Endodermal cell (in vitro differentiated cells): ENCODE measurements at places on chromosomes 2 and 18.

DNA sequence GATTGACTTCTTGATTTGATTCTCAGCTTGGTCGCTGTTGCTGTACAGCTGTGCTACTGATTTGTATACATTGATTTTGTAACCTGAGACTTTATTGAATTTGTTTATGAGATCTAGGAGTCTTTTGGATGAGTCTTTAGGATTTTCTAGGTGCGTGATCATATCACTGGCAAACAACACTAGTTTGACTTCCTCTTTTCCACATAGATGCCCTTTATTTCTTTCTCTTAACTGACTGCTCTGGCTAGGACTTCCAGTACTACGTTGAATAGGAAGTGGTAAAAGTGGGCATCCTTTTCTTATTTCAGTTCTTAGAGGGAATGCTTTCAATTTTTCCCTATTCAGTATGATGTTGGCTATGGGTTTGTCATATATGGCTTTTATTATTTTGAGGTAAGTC, 101.3 kb downstream of the OSBPL1A start:
- DNase-seq, result no peak

DNA sequence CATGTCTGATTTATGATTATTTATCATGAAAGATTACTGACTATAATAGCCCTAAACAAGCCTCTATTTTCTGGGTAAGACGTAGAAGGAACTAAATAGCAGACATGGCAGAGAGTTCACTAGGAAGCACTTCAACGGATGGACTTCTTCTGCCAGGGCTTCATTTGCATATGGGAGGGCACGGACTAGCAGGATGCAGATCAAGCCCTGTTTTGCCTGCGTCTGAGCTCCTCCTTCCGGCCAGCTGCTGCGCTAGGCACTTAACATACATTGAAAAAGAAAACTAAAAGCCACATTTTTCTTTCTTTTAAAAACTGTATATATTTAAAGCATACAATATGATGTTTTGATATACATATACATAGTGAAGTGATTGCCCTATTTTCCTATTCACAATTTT, 340.0 kb upstream of the MEX3C start:
- peak; percentile 80 for DNase-seq

DNA sequence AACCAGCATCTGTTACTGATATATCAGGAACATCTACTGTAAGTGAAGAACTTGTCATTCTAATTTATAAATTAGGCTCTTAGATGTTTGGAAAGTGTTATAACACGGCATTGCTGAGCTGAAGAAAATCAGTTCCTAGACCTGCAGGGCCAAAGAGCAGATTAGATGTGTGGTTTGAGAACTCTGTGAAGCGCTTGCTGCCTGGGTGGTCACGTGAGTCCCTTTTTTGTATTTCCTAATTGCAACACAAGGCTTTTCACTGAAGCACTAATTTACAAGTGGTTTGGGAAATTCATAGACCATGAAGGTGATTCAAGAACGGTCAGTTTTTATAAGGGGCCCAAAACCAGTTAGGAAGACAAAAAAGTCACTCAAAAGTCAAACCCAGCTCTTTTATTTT, 106.9 kb upstream of the SP3 start:
- no peak for DNase-seq

GRCh38 chr2:49924044-49924817, 769.9 kb upstream of the FSHR start:
- no peak for DNase-seq

GRCh38 chr2:168091986-168092385, 155.4 kb downstream of the STK39 start:
- no peak for DNase-seq

DNA sequence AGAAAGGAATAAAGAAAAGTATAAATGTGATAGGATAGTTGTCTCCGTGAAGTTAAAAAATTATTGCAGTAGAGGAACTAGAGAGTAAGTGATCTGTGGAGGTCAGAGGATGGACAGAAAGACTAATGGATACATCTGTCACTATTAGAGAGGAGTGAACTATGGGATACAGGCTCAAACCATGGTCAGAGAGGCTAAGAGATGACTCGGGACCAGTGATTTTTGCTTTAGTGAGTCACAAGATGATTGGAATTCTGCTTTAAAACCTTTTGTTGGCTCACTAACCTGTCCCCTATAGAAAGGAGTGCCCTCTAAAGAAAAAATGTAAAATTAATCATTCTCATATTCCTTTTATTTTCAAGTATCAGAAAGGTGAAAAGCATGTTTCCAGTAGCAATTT, 30.3 kb downstream of the ALMS1 start:
- DNase-seq, result no peak

DNA sequence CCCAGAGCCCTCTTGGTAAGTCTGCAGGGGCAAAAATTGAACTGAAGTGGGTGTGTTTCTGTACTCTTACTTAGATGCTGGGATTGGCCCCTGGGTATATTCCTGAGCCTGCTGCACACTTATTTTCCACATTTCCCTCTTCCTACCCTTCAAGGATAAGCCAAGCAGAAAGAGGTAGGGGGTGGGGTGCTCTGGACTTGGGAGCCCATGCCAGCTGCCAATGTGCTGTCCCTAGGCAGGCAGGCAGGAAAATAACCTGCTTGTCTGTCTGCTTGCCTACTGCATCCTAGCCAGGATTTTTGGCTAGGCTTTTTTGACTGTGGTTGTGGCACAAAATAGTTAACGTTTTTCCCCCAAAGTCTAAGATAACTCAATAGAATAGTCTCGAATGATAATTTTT, 234.3 kb downstream of the ALK start:
- DNase-seq, result no peak

DNA sequence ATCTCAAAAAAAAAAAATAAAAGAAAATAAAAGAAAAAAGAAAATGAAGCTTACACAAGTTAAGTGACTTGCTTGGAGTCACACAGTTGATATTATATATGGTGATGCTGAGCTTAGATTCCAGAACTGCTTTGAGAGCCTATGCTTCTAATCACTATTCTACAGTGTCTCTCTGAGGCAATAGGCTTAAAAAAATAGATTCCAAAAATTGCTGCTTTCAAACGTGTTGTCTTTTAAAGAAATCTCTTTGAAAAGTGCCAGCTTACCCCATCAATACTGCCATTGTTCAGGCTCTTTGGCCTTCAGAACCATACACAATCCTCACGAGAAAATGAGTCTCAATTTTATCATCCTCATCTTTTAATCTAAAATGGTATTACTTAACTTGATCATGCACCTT, 102.6 kb downstream of the CDK15 start:
- no peak for DNase-seq

- DNase-seq, result no peak
Measured at GRCh38 chr2:224837066-224837465, 120.9 kb upstream of the CCDC195 start.

DNA sequence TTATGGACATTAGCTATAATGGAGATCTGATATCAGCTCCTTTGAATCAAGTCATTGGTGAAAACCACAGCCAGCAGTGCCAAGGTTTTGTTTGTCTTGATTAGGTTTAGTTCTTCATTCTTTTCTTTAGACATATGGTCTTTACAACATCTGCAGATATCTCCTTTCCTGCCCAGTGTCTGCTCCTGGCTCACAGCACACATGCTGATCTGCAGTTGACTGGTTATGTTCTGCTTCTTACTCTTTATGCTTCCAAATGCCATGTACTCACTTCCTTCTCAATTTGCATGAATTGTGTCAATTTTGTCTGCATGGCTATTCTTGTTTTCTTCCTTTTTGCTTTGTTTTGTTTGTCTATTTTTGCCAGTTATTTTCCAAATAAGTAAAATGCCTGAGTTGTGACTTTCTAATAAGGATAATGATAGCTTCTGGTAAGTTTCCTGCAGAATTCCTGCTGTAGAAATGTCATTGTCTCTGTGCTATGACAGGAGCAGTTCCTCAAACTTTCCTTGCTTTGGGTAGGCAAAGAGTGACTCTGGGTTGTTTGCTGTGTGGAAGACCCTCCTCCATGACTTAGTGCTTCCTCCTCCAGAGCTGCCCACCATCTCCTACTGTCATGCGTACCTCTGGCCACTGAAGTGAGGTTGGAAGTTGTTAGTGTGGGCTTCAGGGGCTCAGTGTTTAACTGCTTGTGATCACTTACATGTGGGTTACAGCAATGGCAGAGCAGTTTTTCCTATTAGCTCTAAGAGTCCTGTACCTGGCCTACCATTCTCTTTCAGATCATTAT, 8.2 kb downstream of the ARHGAP25 start:
- no peak for DNase-seq

DNA sequence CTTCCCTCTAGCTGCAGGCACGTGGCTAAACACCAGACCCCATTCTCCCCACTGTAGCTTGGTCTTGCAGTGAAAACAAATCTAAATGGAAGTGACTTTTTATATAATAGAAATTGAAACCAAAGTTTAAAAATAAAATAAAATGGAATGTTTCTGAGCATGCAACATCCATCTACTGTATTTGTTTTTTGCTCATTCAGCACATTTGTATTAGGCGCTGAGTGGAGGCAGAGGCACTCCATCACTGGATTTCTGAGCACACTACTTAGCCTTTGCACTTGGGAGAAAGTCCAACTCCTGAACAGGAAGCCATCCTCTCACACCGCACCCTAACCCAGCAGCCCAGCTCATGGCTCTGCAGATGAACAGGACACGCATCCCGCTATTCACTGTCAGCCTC, 37.8 kb upstream of the POU3F3 start:
- no peak for DNase-seq

DNA sequence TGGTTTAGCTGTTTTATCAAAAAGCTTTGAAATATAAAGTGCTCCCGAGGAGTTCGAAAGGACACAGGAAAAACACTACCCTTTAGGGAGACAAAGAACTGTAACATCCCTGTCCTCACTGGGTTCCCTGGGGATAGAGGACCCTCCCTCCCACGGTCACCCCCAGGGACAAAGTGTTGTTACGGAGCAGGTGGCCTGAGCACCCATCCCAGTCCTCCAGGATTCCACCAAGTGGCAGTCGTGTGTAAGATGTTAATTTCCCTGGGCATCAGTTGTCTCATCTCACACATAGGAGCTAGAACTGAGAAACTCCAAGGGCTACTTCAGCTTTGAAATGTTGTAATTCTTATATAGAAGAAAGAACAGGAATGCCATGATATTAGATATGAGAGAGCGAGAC, 137.7 kb downstream of the ALK start:
- no peak for DNase-seq

DNA sequence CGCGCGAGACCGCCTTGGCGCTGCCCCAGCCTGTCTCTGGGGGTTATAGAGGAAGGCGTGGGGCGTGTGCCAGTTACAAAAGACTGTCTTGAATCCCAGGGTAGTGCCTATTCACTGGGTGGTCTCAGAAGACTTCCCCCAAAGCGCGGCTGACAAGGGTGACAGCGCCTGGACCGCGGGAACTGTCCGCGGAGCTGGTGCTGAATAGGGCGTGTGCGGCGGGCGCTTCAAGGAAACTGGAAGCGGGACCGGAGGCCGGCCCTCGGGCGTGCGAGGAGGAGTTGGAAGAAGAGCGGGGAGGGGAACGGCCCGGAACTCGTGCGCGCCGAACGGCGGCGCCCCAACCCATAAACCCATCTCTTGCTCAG, 2.3 kb downstream of the EGR4 start:
- DNase-seq, result peak; percentile 93

DNA sequence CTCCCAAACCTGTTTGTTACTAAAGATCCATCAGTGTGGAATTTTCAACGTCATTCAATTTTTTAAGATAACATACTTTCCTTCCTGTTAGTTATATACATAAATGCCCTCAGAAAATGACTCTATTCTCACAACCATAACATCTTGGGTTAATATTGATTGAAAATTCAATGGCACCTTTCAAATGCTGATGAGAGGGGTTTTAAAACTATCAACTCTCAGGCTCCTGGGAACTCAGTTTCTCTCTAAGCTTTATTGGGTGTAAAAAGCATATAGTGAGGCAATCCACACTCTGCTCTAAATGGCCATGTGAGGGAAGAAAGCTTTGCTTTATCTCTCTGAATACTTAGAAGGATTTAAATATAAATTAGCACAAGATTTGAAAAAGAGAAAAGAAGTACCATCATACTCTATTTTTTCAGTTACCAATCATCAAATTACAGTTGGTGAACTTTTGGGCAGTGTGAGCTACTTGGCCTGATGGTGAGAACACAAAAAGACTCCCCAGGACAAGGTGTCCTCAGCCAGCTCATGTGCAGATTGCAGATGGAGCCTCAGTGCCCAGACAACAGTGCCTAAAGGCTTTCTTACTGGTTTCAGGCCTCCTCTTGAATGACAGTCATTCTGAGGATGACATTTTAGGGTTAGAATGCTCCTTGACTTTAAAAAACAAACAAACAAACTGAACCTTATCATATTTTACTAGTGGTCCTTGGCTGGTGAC, 24.6 kb upstream of the CERS6 start:
- DNase-seq, result no peak

DNA sequence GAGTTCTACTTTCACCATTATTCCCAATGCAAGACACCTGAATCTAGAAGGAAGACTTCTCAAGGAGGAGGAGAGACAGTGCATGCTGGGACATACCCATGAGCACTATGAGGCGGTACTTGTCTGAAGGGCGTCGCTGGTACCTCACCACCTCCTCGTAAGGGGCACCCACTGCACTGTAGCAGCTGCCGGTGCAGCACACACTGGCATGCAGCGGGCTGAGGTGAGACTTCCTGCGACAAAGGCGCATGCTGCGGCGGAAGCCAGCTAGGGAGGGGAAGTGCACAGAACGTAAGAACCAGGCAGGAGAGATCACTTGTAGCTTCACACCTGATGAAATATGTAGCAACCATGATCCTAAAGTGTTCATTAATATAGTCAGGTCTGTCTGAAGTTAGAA, 12.8 kb upstream of the TMEM237 start:
- no peak for DNase-seq

GRCh38 chr2:145503511-145503910, 983.6 kb upstream of the ZEB2 start:
- DNase-seq, result no peak

- DNase-seq, result no peak
Measured at GRCh38 chr2:61016392-61017002, 1.0 kb upstream of the PEX13 start.

DNA sequence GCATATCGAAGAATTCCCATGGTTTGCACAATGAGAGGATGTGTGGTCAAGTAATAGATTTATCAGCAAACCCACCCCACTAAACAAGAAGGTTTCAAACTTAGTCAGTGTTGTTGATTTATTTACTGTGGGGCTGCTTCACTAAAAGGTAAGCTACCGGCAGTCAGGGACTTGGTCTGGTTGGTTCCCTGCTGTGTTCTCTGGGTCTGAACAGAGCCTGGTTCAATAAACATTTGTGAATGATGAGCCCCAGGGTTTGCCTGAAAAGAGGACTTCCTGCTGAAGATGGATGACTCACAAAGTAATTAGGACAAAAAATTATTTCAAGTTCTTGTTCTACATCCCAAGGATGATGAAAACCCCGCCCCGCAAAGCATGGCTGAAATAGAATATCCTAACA, 108.3 kb downstream of the SPP2 start:
- DNase-seq, result no peak
